Ovary (tissue), 10 donors: ENCODE measurements at places on chromosomes 1 and 21.
A peak's percentile ranks its signal among the peaks of the same experiment; 100 is the strongest.

- H3K4me1 ChIP-seq: peaks cover 6% of the 10 kb centered on the region
- H3K4me3 ChIP-seq: peak overlapping the region; percentile 98
- peak overlapping the region; percentile 87 for H3K27ac ChIP-seq
- no peaks in the 10 kb centered on the region for H3K36me3 ChIP-seq
- peak; percentile 83 for DNase-seq
- H3K27me3 ChIP-seq: no peaks in the 10 kb centered on the region
Measured at GRCh38 chr1:22025368-22026155, 24.1 kb downstream of the CELA3A start.

- DNase-seq: no peak
- no peak overlapping the region for H3K27ac ChIP-seq
- no peak overlapping the region for H3K4me3 ChIP-seq
- no peaks in the 10 kb centered on the region for H3K36me3 ChIP-seq
Measured at GRCh38 chr21:28795251-28795650, 197.4 kb downstream of the LTN1 start.

DNA sequence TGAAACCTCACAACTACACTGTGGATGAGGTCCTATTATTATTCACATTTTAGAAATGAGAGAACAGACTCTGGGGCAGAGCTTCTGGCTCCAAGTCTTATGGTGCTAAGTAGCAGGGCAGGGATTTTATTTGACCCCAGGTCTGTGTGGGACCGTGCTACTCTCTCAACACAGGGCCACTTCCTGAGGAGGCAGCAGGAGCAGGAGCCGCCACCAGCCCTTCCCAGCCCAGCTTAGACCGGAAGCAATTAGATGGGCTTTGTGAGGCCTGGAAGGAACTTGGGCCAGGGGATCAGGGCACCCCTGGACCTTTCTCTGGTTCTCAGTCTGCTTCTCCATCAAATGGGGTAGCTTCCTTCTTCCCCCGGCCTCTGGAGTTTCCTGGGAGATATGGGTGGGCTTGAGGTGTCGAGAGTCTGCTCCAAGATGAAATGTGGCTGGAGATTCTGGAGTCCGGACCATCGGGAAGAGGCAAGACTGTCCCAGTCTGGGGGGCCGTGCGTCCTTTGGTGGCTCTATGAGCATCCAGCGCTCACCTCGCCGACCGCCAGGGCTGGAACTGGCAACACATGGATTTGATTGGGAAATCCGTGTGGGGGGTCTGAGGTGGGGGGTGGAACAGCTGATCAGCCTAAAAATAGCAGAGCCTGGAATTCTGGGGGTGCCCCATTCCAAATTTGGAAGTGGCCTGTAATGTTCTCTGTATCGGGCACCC is 136.8 kb downstream of the FOXD2 start:
- no peak overlapping the region for H3K4me3 ChIP-seq
- H3K27me3 ChIP-seq: no peaks in the 10 kb centered on the region
- DNase-seq: no peak
- no peaks in the 10 kb centered on the region for H3K4me1 ChIP-seq
- no peak overlapping the region for H3K27ac ChIP-seq
- H3K36me3 ChIP-seq: no peaks in the 10 kb centered on the region

DNA sequence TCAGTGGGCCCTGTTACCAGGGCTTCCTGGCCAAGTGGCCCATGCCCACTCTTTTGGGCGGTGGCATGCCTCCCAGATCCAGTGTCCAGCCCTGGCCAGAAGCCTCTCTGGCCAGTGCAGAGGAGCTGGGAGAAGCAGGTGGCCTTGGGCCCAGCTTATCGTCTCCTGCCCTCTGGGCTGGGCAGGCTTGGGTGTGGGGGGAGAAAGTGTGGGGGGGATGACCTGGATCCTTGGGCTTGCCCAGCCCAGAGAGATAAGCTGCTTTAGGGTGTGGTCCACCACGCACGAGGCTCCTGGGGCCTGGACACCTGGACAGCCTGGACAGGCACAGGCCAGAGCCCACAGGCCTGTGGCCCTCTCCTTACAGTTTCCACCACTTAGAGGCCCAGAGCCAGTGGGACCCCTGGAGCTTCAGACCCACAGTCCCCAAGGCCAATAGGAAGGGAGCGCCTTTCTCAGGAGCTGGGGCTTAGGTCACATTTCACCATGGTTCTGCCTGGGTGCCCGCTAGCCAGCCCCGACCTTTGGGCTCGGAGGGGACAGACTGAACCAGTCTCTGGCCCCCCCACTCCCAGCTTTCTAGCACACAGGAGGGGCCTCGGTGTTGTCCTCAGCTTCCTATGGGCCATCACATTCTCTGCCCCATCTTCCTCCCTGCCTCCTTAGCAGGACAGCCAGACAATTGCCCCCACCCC is 1.8 kb downstream of the ESPN start:
- no peak overlapping the region for H3K27ac ChIP-seq
- H3K36me3 ChIP-seq: no peaks in the 10 kb centered on the region
- no peaks in the 10 kb centered on the region for H3K4me1 ChIP-seq
- DNase-seq: no peak
- H3K27me3 ChIP-seq: peaks cover 12% of the 10 kb centered on the region

GRCh38 chr1:181344091-181344490 is 139.2 kb upstream of the CACNA1E start:
- H3K27me3 ChIP-seq: no peaks in the 10 kb centered on the region
- no peaks in the 10 kb centered on the region for H3K4me1 ChIP-seq
- no peak for DNase-seq
- no peaks in the 10 kb centered on the region for H3K36me3 ChIP-seq

DNA sequence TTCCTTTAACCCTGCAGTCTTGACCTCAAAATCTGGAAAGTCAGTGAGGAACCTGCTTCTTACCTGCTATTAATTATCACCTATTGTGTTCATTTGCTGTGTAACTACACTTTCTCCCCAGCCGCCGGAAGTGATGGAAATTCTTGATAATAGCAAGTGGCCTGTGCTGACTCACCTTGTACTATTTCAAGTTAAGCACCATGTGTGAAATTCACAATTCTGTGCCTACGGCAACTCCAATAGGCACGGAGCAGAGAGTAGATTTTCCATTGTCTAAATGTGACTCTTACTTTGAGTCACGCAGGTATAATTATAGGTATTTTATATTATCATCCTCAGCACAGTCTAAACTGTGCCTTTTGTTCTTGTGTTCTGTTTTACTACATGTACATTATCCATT is 466.8 kb downstream of the KIF26B start:
- H3K27me3 ChIP-seq: no peaks in the 10 kb centered on the region
- H3K27ac ChIP-seq: no peak overlapping the region
- no peak overlapping the region for H3K4me3 ChIP-seq
- no peaks in the 10 kb centered on the region for H3K36me3 ChIP-seq
